ENCODE measurements at places on chromosomes 2 and 18.

DNA sequence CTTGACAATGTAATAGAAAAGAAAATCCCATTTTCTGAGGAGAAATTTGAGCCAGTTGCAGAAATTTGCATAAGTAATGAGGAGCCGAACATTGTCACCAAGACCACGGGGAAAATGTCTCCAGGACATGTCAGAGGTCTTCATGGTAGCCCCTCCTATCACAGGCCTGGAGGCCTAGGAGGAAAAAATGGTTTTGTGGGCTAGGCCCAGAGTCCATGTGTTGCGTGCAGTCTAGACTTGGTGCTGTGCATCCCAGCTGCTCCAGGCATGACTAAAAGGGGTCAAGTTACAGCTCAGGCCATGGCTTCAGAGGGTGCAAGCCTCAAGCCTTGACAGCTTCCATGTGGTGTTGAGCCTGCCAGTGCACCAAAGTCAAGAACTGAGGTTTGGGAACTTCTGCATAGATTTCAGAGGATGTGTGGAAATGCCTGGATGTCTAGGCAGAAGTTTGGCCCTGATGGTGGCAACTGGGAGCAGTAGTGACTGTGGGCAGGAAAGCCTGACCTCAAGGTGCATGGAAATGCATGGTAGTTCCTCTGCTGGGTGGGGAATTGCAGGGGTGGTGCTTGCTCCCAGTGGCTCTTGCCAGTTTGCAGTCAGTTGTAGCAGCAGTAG lies 41.9 kb upstream of the CCDC195 start:
- DNase-seq: no peak

DNA sequence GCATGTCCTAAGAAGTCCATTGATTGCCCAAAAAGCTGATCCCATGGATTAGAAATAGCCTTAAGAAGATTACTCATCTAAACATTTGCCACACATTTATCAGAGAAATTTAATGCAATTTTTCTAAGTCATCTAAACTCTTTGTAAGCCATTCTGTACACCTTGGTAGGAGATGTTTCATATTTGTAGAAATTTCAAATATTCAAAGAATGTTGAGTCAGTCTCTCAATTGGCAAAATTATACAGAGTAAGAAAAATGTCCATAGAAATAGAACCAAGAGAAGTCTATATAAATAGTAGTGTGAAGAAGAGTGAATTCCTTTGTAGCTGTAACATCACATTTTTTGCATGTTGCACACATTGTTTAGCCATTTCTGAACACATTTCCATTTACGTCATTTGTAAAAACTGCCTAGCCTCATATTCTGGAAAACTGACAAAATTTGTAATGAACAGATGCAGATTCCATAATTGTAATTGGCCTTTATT lies 128.6 kb downstream of the MSTN start:
- no peak for DNase-seq

- DNase-seq: no peak
Observed at GRCh38 chr2:143702931-143703330, 573.7 kb downstream of the ARHGAP15 start.

DNA sequence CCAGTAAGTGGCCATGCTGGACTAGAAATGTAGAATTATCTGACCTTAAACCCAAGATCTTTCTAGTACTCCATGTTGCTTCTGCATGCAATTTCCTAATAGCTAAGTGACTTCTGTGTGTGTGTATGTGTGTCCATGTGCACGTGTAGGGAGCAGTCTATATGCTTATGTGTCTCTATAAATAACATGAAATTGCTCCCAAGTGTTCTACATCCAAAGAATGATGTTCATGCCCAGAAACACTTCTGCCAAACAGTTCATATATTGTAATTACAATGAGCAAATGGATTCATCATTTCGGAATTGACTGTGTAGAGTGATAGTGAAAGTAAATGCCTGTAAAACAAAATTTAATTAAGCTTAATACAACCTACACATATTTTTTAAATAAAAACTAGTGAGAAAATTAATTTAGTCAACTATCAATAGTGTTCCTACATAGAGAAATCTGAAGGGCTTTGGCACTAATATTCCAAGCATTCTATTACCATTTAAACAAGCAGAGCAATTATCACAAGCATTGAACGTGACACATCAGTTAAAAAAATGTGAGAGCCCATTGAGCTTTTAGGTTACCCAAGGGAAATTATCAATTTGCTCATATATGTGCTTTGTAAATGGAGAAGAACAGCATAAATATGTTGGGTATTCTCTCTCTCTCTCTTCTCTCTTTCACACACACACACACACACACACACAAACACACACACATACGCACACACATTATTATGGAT lies 1067.4 kb downstream of the CNTNAP5 start:
- no peak for DNase-seq

DNA sequence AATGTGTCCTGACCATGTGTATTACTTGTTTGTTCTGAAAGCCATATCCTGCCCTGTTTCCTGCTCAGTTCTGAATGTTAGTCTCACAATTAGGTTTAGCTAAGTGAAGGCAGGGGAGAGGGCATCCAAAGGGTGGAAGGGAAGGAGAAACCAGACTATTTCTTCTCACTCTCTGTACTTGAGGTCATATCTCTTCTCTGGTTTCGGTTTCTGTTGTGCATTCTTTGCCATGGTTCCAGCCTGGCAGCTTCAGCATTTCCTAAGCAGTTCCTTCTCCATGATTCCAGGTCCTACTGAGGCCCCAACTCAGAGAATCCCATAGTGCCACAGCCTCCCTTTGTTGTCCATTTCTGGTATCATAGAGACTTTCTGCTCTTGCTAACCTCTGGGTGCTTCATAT lies 40.3 kb upstream of the HNMT start:
- DNase-seq: no peak

- DNase-seq: no peak
Observed at GRCh38 chr2:40027968-40028367, 248.9 kb upstream of the THUMPD2 start.

DNA sequence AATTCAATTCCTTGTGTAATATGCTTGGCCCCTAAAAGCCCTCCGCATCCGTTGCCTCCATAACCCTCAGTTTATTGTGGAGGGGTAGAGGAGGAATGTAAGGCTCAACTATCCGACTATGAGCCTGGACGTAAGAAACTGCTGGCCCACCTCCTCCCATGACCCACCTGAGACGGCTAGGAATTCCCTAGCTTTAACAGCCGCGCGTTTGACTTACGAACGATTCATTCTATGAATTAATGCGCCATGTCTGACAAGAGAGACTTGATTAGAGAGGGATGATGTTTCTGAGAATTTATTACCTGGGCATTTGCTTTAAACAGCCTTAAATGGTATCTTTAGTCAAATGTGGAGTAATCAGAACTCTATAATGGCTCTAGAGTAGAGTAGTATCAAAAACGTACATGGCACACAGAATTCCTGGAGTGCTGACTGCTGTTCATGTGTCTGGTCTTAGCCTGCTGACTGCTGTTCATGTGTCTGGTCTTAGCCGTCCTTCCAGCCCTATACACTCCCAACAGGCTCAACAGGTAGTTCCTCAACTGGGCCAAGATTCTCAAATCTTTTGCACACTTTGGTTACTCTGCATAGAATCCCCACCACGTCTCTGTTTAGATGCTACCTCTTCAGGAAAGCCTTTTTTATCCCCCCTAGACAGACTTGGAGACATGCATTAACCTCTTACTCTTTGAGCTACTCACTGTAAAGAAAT lies 899 bp upstream of the GFPT1 start:
- no peak for DNase-seq

DNA sequence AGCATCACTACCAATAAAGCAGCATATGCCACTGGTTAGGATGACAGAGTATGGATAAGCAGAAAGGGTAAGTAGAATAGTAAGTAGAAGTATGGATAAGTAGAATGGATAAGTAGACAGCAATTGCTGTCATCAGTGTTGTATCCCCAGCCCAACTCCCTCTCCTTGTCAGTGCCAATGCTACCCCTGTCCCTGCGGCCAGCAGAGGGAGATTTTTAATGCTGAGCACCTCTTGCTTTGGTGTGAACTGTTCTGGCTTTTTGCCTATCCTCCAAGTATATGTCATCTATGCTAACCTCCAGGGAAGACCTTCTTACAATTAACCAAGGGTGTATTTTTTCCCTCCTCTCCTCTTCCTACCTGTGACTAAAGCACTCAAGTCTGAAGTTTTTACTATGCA lies 136.7 kb upstream of the SPHKAP start:
- no peak for DNase-seq

- DNase-seq: no peak
Observed at GRCh38 chr18:501406-501714, 859 bp upstream of the COLEC12 start.

DNA sequence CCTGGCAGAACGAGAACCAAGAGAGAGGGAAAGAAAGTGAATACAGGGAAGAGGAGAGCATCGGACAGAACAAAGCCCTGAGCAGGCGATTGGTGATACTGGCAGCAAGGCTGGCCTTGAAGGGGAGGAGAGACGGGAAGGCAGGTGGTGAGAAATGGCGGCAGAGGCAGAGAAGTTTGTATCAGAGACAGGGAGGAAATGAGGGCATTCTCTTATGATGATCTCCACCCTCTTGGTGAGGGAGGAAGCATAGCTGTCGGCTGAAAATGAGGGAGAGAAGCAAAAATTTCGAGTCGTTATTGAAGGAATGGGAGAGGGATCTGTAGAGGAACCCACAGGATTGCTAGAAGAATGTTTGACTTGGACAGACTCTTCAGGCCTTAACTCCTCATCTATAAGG lies 80.6 kb downstream of the CLIP4 start:
- DNase-seq: no peak

DNA sequence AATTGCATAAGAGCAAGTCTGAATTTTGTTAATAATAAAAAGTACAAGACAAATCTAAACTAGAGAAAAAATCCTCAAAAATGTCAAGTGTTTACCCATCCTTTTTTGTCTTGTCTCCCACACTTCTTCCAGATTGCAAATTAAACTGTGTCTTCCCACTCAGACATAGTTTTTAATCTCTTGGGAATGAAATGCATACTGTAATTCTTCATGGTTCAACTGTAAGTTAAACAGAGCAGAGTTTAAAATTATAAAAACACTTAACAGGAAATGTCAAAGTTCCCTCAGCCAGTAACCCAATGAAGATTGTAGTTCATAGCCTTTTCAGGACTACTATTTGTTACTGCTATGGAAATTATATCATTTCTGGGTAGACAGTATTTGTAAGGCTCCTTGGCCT lies 171.8 kb downstream of the UBE2E3 start:
- no peak for DNase-seq

Measured in activated gamma-delta T cell treated with anti-CD3 and anti-CD28 coated beads, Interleukin-2, amount 50 U/mL, for 16 hours (primary cell).